ENCODE measurements at places on chromosomes 13 and 19. TPM values are rescaled to one million over a fixed set of nuclear protein-coding genes. Genes with fewer than 3 reads are reported as not detected.

SOX1 gene
- total RNA-seq = 0.17 TPM

ZNF497 gene
- 4.1 TPM for total RNA-seq

DKKL1 gene
- 0.90 TPM for total RNA-seq

CNN1 gene
- 7.9 TPM for total RNA-seq

TPGS1 gene
- 26.1 TPM for total RNA-seq

SLC25A42 gene
- total RNA-seq = 13.4 TPM
